Stimulated activated CD4-positive, alpha-beta T cell treated with anti-CD3 and anti-CD28 coated beads, Interleukin-1b, Interleukin-23, amount 100 ng/mL, for 1 hour (primary cell): ENCODE measurements at places on chromosomes 7 and 10.

GRCh38 chr7:52615021-52615695 is 420.3 kb upstream of the POM121L12 start:
- DNase-seq, result no peak

DNA sequence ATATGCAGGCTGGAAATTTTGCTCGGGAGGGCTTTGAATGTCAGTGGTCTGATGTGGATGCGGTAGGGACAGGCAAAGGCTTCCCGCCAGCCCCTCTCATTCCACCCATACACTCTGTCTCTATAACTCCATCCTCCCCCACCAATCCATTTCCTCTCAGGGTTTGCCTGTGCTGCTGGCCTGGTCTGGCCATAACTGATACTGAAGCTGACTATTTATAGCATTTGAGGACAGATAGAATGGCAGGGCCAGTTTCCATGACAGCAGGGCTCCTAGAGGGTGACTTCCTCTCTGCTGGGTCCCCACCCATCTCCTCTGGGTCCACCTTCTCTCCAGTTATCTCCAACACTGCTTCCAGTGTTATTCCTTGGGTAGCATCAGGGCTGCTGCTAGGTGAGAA is 6.6 kb upstream of the PDLIM1 start:
- DNase-seq, result no peak

- no peak for DNase-seq
Measured at GRCh38 chr7:155713384-155713783, 68.9 kb downstream of the RBM33 start.

- DNase-seq, result no peak
Measured at GRCh38 chr10:82757901-82758300, 882.9 kb downstream of the NRG3 start.

DNA sequence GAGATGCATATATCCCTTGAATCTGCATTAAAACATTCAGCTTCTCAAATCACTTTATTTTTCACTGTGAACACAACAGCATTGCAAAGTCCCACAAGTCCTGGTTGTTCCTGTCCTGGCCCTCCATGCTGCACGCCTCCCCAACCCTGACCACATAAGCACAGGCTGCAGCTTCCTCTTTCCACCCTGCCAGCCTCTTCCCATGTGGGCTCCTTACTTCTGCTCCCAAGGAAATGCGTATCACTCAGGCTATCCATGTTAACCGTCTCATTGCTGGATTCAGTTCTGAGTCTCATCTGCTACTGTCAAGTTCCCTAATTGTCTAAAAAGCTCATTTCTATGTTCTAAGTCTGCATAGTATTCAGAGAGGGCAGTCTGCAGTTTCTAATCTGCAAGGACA is 89.7 kb upstream of the ZPBP start:
- DNase-seq, result no peak

DNA sequence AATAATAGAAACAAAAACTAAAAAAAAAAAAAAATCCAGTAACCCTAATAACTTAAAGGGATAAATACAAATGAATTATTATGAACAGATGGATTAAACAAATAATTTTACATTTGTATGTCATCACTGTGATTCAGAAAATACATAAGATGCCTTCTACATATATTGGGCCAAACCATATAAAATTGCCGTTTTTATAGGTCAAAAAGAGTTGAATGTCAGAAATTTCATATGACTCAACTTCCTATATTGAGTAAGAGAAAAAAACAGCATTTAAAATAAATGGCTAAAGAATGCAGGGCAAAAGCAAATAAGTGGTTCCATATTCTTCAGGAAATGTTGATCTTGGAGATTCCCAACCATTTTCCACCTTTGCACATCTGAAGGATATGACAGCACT is 9.4 kb downstream of the SLC35B4 start:
- no peak for DNase-seq

GRCh38 chr7:134752006-134752760 is 27.3 kb upstream of the CALD1 start:
- no peak for DNase-seq

GRCh38 chr7:151140826-151141225 is 26.7 kb downstream of the GBX1 start:
- no peak for DNase-seq

- no peak for DNase-seq
Measured at GRCh38 chr7:136714062-136714461, 154.4 kb upstream of the CHRM2 start.

- DNase-seq, result no peak
Measured at GRCh38 chr10:103835096-103836050, 20.0 kb downstream of the SH3PXD2A start.

DNA sequence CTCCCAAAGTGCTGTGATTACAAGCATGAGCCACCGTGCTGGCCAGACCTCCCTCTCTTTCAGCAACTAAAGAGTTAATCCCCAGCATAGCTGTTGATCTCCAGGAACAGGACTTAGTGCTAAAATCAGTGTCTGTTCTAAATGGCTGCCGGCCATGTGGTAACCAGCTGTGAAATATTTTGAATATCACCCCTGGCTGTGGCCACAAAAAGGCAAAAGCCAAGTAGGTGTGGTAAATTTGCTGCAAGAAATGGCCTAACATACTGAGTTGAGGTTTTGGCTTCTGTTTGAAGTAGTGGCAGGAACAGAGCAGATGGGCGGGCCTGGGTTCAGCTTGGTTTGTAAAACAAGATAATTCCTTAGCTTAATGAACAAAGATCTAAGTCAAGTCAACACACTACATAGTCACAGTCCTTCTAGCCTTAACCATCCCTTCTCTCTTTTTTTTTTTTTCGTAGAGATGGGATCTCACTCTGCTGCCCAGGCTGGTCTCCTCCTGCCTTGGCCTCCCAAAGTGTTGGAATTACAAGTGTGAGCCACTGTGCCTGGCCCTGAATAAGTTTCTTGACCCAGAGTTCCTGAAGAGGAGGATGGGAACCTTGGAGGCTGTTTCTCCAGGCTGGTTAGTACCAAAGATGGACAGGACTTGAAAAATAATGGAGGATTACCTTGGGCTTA is 22.7 kb upstream of the AGFG2 start:
- DNase-seq, result no peak

DNA sequence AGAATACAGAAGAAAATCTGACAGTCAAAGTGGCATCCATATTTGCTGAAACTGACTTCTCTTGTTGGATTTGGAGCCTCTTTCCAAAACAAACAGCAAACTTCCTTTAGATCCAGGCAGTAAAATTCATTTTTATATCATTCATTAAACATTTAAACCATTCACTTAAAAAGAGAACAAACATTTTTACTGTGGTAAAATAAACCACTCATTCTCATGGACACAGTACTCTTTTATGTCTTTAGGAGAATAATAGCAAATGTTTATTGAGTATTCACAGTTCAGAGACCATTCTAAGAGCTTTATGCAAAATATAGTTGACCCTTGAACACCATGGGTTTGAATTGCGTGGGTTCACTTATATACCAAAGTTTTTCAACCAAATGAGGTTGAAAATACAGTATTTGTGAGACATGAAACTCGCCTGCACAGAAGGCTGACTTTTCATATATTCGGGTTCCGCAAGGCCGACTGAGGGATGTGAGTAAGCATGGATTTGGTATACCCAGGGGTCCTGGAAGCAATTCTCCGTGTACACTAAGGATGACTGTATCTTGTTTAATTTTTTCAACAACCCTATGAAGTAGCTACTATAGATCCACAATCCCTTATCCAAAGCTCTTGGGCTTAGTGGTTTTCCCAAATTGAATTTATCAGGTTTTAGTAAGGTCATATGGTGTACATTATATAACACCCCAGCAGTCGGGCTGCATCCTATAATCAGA is 49.1 kb downstream of the ATXN7L1 start:
- DNase-seq, result no peak

DNA sequence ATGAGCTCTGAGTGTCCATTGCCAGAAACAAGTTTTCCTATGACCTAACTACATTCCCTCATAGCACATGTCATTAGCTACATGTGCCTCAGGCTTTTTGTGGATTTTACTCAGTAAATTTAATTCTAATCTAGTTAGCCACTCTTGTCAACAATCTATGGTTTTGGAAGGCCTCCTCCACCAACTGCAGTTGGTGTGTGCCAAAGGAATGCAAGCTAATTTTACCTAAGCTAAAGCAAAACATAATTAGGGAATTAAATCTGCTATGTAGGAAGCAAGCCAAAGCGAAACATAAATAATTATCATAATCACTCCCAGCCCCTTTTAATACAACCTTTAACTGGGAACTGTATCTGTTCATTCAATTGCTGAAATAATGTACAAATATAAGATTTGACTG is 3.5 kb upstream of the CTTNBP2 start:
- DNase-seq, result no peak

- no peak for DNase-seq
Measured at GRCh38 chr10:71454347-71454746, 57.6 kb downstream of the CDH23 start.

DNA sequence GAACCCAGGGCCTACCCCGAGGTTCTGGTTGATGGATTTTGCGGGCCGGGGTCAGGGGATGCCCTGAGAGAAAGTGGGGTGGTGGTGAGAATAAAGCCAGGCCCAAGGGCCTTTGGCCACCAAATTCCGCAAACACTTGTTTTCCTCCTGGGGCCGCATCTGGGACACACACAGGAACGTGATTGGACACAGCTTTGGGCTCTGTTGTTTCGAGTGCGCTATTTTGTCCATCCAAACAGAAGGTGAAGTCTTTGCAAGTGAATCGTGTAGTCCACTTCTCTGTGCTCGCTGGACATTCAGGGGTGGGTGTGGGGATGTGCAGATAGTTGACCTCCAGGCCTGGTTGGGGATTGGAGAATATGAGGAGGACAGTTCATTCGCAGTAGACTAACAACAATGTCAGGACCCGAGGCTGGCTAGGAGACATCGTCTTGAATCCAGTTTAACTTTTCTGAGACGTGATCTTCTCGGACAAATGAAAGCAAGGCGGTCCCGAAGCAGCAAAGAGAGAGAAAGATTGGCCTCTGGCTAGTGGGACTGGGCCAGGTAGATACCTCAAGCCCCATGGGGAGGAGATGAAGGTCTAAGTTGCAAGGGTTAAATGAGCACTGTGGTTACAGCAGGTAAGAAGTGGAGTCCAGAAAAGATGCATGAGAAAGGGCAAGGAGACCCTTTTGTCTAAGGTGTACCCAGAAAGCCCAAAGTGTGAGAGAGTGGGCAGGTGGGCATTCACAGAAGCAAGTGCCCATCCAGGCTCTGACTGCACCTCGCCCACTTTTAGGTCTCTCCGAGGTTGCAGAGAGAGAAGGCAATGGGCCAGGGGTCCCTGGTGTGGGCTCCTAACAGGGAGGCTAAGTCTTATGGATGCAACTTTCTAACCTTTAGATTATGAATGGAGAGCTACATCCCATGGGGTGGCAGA is 764 bp upstream of the FAM131B start:
- DNase-seq, result no peak

DNA sequence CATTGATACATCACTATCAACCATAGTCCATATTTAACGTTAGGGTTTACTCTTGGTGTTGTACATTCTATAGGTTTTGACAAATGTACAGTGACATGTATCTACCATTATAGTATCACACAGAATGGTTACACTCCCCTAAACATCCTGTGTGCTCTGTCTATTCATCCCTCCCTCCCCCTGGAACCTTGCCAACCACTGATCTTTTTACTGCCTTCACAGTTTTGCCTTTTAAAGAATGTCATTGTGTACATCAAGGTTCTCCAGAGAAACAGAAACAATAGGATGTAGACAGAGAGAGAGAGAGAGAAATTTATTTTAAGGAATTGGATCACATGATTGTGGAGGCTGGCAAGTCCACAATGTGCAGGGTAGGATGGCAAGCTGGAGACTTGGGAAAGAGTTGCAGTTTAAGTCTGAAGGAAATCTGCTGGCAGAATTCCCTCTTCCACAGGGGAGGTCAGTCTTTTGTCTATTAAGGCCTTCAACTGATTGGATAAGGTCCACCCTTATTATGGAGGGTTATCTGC is 45.1 kb upstream of the CCNJ start:
- no peak for DNase-seq

DNA sequence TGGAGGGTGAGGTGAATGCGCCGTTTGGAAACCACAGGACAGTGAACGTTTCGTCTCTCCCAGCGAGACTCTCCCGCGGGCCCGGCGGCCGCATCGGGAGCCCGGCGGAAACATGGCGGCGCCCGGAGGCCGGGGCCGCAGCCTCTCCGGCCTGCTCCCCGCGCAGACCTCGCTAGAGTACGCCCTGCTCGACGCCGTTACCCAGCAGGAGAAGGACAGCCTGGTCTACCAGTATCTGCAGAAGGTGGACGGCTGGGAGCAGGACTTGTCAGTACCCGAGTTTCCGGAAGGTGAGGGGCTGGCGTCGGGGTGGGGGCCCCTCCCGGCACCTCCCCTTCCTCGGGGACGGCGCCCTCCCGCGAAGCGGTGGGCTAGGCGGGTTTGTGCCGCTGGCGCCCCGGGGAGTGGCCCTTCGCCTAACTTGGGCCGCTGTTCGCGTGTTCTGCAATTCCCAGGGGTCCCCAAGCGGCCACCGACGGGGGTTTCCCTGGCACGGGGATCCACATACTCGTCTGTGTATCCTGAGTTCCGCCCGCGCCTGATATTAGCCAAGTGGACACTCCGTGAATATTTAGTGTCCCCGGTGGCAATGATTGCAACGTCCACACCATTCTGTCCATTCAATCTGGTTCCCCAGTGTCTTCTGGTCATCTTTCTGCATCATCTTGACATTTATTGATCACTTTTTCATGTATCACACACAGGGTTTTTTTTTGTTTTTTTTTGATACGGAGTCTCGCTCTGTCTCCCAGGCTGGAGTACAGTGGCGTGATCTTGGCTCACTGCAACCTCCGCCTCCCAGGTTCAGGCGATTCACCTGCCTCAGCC is 514 bp downstream of the NHLRC2 start:
- no peak for DNase-seq

DNA sequence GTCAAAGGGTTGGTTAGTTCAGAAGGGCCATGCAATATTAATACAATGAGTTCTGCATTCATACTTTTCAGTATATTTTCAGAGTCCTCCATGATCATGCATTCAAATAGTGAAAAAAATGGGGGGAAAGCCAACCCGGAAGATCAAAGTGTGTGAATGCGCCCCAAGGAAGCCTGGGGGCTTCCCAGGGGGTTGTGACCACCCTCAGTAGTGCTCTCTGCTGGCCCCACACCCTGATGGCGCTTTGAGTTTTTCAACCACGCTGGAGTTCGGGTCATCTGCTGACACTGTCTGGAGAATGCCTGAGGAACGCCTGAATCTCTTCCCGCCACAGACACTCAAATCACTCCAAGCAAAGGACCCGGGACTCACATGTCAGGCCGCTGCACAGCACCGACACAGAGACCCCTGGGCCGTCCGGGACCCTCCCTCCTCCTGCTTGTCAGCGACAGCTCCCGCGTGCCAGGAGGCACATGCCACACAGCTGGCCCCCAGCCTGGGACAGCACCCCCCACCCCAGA is 1.0 kb downstream of the TNS3 start:
- no peak for DNase-seq
